Central memory CD4-positive, alpha-beta T cell (primary cell): ENCODE measurements at places on chromosomes 7 and 10.

- no peak for DNase-seq
These were observed 32.1 kb downstream of the VWC2 start for GRCh38 chr7:49805371-49806007.

- DNase-seq, result no peak
These were observed 18.8 kb downstream of the FOXI2 start for GRCh38 chr10:127755753-127756152.

DNA sequence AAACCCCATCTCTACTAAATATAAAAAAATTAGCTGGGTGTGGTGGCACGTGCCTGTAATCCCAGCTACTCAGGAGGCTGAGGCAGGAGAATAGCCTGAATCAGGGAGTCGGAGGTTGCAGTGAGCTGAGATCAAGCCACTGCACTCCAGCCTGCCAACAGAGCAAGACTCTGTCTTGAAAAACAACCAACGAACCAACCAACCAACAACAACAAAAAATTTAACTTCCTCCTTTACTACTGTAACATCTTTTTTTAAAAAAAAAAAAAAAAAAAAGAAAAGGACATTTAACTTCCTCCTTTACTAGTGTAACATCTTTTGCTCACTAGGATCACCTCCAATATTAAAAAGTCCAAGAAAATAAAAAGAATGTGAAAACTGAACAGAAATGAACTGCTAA, 92.3 kb upstream of the TMEM168 start:
- no peak for DNase-seq

- no peak for DNase-seq
These were observed 103.6 kb upstream of the C7orf33 start for GRCh38 chr7:148486937-148487336.

DNA sequence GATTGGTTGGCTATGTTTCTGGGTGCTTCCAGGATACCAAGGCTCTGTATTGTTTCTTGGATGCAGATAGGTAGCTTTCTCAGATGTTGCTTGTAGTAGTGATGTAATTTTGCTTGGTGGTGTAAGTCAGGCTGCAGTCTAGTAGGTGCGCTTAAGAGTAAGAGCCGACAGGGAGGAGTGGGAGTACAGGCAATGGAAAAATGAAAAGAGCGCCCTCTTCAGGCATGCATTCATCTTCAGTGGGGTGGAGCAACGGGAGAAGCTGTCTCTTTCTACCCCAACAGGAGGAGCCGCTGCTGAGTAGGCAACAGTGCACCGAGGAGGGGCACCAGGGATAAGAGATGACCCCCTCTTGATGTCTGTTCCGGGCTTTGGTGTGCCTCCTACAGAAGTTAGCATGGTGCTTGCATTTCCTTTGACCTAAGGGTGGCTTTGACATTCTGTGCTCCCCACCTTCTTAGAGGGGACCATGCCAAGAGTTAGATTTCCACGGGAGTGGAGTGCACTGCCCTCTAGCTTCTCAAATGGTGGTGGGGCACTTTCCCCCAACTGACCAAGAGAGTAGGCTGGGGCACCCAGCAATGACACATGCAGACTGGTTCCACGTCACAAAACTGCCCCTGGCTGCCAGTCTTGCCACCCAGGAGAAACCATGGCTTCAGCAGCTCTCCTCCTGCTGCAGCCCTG, 56.1 kb downstream of the ZNF783 start:
- DNase-seq, result no peak

DNA sequence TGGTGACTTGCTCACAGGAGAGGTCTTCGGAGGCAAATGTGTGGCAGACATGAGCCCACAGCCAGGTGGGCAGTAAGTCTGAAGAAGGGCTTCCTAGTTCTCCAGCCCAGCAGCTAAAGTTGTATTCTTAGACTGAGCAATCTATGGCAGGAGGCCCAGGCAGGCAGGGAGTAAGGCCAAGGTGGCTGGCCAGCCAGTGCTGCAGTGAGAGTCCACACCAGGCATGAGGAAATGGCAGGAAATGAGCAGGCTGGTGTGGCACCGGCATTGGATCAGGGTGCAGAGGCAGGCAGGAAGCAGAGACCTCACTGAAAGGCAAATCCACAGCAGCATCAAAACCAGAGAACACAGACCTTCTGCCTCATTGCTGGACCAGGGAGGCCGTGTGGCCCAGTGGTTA, 84.6 kb upstream of the PDE1C start:
- no peak for DNase-seq

DNA sequence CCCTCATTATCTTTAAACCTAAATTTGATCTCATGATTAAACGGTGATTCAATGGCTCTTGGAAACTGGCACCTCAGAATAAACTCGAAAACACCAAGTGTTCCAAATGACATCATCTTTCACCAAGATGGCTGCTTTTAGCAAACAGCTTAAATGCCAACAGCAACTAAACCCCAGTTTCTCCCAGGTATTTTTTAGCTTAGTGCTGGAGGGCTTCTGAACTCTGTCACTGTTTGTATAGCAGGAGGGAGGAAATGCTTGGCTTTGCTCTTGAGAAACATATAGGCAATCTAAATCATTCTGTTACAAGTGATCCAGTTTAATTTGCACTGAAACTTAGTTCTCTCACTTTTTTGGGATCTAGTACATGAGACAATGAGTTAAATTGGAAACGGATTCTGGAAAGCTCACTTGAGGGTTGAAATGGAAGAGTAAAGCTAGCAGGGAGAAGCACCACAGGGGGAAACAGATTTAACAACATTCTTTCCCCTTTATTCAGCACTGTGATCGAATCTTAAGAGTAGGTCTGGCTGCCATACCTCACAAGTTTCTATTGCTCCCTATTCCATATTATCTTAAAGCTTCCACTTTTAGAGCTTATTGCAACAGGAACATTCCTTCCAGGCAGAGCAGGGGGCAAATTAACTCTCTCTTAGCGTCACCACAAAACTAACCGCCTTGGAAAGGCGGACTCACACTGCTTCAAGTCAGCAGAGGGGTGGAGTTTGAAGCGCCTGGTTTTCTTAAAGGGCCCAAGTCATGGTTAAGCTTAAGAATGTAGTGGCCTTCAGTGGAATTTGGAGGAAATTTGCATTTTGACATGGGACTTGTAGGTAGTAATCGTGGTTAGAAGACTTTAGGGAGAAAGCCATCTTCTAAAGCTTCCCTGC, 1.8 kb upstream of the CCDC6 start:
- DNase-seq, result peak; percentile 41

DNA sequence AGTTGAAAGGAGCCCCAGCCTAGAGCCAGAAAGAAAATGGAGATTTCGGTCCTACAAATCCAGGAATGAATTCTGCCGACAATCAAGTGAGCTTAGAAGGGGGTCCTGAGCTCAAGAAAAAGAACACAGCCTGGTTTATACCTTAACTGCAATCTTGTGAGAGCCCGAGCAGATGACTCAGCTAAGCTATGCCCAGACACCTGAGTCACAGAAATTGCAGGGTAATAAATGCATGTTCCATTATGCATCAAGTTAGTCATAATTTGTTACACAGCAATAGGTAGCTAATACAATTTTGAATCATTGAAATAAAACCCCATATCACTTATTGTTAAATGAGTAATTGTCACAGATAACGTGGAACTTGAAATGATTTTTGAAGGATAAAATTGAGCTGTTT, 111.8 kb upstream of the FOXP2 start:
- DNase-seq, result no peak

GRCh38 chr10:84140036-84140379, 699 bp downstream of the GHITM start:
- DNase-seq, result no peak
